Fibroblast of mammary gland (primary cell): ENCODE measurements at places on chromosomes 1 and 21.
A peak's percentile ranks its signal among the peaks of the same experiment; 100 is the strongest.

DNA sequence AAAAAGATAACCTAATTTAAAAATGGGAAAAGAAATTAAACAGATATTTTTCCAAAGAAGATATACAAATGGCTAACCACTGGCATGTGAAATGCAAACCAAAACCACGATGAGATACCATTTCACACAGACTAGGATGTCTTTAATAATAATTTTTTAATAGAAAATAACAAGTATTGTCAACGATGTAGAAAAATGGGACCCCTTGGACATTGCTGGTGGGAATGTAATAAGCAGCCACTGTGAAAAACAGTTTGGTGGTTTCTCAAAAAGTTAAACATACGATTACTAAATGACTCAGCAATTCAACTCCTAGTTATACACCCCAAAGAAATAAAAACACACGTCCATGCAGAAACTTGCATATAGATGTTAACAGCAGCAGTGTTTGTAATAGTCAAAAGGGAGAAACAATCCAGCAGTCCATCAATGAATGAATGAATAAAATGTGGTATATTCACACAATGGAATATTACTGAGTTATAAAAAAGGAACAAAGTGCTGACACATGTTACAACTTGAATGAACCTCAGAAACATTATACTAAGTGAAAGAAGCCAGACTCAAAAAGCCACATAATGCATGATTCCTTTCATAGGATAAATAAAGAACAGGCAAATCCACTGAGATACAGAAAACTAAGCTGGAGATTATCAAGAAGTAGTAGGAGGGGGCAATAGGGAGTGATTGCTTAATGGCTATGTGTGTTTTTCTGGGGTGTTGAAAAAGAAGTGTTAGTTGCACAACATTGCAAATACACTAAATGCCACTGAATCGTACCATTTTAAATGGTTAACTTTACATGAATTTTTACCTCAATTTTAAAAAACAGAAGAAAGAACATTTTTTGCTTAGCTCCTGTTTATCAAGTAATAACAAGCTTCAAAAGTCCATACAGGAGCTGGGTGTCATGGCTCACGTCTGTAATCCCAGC is 4.1 kb downstream of the PPT1 start:
- DNase-seq, result no peak

GRCh38 chr21:38289705-38290485 is 33.1 kb downstream of the KCNJ15 start:
- DNase-seq, result peak; percentile 100

DNA sequence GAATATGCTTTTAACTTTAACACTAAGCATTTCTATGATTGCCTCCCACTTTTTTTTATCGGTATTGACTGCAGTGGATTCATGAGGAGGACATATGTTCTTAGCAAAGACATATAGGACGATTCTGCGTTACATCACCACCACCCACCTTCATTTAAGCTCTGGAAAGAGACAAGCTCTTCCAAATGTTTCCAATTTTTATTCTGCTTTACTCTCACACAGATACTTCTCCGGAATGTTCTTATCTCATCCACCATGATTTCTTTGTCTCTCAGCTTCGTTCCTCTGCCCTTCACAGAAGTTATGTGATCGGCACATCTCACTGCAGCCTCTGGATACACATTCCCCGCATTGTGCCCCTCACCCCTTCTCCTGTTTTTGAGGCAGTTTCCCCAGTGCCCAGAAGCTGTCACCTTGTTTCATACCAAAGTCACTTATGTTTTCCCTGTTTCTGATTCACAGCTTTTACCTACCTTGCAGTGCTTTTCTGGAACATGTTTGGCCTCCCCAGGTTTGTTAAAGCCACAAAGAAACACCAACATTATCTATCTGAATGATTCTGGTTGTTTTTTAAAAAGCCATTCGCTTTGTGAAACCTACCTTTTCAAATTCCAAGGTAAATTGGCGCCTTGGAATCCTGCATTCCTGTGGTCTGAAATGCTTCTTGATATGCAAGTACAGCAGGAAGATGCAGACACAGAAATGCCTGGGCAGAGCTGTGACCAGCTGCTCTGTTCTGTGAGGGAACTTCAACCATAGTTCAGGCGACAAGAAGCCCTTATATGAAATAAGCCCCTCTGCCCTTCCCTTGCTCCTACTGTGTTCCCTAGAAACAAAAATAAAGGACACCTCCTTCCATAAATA is 1020.2 kb downstream of the TTLL7 start:
- no peak for DNase-seq

DNA sequence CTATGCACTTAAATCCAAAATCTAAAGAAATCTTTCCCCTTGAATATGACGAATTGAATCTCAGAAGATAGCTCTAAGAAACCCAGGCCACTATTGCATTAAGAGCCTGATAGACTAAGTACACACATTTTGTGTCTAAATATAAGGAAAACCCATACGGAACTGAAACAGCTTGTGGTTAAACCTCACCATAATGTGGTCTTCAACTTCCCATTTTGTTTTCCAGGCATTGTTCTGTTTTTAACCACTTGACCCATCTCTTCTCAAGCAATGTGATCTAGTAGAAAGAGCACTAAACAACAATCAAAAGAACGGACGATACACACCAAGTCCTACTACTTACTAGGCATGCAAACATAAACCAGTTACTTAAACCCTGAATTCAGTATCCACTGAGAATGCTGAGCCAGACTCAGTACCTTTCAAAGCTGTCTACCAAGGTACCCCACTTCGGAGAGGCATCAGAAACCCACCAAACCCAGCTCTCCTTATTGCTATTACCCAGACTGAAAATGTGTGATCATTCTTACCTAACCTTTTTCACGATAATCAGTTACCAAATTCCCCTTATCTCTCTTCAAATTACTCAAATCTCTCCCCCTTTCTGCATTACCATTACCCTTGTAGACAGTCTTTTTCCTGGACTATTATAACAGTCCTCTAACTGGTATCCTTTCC is 12.8 kb downstream of the OTUD7B start:
- no peak for DNase-seq

GRCh38 chr1:180933141-180933540 is 20.4 kb downstream of the KIAA1614 start:
- DNase-seq, result no peak

- DNase-seq, result peak; percentile 44
These were observed 46.7 kb upstream of the PCBP3 start for GRCh38 chr21:45596704-45597318.

- peak; percentile 62 for DNase-seq
These were observed 16.0 kb upstream of the ID3 start for GRCh38 chr1:23575226-23575810.

GRCh38 chr1:157153746-157154145 is 15.6 kb upstream of the ETV3 start:
- no peak for DNase-seq

GRCh38 chr1:243837907-243838535 is 12.0 kb downstream of the AKT3 start:
- no peak for DNase-seq

- DNase-seq, result no peak
These were observed 4.8 kb downstream of the OVGP1 start for GRCh38 chr1:111422546-111423391.

DNA sequence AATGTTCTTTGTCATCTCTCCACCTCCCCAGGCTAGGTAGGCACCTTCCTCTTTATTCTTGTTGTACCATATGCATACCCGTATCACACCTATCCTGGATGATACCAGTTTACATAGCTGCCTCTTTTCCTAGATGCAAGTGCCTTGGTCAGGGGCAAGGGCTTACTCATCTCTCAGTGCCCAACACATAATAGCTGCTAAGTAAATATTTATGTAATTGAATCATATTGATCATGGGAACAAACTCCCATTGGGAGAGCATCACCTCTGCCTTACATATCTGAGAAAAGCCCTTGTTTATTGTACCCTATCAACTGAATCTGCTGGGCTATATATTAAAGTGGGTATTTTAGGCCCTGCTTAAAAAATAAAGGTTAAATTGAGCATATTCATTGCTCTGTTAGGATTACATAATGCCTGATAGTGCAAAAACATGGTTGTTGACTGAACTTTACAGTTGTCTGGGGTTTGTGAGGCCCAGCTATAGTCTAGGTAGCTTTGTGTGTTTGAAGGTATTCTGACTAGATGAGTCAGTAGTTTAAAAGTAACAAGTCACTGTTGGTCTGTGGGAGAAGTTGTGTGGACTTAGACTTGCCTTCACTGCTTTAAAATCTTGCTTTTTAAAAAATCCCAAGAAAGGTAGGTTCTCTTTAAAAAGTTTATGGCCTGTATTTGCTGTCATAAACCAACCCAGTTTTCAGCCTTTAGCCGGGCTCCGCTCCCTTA is 82.6 kb downstream of the OLFML2B start:
- DNase-seq, result peak; percentile 52

GRCh38 chr1:8486047-8486446 is 168.1 kb downstream of the SLC45A1 start:
- no peak for DNase-seq

GRCh38 chr1:71721532-71721931 is 560.8 kb downstream of the NEGR1 start:
- no peak for DNase-seq

- DNase-seq, result no peak
These were observed 2.4 kb downstream of the CA14 start for GRCh38 chr1:150259758-150260669.

DNA sequence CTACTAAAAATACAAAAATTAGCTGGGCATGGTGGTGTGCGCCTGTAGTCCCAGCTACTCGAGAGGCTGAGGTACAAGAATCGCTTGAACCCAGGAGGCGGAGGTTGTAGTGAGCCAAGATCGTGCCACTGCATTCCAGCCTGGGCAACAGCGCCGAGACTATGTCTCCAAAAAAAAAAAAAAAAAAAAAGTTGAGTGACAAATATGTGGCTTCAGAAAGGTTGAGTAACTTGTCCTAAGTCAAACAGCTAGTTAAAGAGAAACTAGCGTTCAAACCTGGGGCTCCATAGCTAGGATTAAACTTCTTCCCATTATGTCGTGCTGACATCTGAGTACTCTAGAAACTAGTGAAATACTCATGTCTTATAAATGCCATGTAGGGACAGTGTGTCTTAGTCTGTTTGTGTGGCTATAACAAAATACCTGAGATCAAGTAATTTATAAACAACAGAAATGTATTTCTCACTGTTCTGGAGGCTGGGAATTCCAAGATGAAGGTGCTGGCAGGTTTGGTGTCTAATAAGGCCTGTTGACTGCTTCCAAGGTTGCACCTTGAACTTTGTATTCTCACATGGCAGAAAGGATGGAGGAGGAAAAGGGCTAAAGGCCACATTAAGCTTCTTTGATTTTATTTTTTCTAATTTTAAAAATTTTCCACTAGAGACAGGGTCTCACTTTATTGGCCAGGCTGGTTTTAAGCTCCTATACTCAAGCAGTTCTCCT is 12.0 kb downstream of the AK4 start:
- DNase-seq, result no peak
